ENCODE measurements at places on chromosomes 6 and 20.
A peak's percentile ranks its signal among the peaks of the same experiment; 100 is the strongest.

DNA sequence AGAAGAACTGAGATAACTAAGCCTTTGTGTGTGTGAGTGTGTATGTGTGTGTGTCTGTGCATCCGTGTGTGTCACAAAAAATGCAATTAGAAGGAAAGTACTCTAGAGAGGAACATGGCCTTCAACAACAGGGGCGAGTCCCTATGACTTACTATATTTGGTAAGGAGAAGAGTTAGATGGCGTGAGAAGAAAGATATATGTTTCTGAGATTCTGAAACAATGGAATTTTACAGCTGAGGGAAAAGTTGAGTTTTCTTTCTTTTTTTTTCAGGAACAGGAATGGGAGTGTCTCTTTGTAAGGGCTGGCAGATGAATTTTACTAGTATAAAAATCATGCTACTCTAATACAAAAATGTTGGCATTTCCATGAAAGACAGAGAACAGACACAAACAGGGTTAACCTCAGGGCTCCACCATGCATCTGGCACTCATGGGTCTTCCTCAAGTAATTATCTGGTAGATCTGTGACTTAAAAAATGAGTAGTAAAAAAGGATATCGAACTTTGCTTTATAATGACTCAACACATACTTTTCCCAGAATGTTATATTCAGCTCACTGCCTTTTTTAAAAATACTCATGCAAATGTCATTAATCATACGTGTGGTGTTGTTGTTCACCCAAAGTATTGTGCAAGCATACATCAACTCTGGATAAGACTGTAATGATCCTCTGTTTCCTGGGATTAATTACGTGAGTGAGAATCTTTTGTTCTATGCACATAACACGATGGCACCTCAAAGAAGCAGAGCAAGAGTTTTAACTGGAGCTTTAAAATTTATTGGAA lies 12.8 kb upstream of the SASH1 start:
- no peak for DNase-seq

GRCh38 chr20:41848180-41848579 lies 230.0 kb upstream of the CHD6 start:
- DNase-seq = no peak

DNA sequence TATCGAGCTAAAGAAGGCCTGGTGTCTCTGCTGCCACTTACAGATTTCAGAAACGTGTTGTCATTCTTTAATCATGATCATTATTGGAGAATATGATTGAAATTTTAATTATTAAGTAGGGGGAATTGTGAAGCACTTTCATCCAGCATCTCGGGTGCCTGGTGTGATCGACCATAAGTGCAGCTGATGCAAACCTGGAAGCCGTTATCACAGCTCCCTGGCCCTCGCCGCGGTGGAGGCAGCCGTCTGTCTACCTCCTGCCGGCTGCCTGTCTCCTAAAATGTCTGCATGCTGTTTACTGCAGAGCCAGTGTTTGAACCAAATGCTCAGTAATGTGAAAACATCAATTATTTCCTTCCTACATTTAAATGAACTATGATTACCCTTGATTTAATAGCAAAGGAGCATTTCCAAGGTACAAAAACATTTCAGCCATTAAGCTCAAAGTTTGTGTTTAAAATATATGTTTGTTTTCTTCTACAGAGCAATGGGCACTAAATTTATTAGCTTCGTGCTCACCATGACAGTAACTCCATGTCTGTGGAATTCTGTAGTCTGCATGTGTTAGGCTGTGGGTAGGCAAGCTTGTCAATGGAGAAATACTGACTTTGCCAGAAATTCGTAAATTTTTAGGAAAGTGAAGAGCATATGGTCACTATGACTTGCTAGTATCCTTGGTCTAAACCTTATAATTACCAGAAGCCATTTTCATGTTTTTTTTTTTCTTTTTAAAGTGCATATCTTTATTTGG lies 184.5 kb upstream of the AGPAT4 start:
- DNase-seq = no peak

DNA sequence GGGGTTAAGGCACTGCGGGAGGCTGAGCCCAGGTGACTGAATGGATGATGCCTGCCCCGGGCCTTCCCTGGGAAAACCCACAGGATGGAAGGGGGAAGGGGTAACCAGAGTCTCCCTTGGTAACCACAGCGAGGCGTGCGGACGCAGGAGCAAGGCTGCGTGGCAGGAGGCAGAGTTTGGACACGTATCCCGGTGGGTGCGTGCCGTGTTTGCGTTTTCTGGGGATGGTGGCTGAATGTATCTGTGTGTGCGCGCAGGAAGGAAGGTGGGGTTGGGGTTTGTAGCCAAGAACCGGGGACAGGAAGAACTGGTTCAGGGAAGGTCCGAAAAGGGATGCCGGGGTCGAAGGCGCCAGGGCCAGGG lies 1.8 kb downstream of the MDGA1 start:
- no peak for DNase-seq

GRCh38 chr6:69790629-69791028 lies 6.2 kb downstream of the LMBRD1 start:
- DNase-seq = no peak

GRCh38 chr6:44672841-44673240 lies 285.3 kb downstream of the CDC5L start:
- DNase-seq = no peak

DNA sequence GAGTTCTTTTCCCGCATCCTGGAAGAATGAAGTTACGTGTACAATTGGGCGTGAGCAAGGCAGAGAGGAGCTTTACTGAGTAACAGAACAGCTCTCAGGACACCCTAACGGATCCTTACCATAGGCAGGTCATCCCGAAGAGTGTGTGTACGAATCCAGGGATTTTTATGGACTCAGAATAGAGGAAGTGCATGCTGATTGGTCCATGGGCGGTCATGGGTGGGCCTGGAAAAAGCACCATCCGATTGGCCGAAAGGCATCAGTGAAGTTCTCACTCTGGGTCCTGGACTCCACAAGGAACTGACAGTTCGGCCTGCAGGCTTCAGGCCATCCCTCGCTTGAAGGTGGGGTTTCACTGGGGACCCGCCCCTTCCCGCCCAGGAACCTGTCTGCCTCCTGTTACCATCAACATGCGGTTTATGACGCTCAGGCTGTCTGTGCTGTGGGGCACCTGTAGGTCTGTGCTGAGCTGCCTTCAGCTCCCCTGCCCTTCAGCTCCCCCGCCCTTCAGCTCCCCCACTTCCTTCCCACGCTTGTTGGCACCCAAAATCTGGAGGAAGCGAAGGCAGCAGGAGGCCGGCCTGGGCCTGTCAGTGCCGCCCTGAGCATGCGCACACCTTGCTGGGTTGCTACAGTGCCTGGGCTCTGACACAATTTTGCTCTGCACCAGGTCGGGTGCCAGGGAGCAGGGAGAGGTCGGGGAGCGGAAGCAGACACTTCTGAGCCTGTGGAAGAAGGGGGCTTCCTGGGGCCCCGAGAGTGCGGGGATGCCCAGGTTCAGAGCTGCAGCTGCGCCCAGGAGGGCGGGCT lies 57.9 kb upstream of the MANEA start:
- DNase-seq = no peak

GRCh38 chr6:139013185-139013800 lies 15.3 kb upstream of the ABRACL start:
- DNase-seq = no peak

DNA sequence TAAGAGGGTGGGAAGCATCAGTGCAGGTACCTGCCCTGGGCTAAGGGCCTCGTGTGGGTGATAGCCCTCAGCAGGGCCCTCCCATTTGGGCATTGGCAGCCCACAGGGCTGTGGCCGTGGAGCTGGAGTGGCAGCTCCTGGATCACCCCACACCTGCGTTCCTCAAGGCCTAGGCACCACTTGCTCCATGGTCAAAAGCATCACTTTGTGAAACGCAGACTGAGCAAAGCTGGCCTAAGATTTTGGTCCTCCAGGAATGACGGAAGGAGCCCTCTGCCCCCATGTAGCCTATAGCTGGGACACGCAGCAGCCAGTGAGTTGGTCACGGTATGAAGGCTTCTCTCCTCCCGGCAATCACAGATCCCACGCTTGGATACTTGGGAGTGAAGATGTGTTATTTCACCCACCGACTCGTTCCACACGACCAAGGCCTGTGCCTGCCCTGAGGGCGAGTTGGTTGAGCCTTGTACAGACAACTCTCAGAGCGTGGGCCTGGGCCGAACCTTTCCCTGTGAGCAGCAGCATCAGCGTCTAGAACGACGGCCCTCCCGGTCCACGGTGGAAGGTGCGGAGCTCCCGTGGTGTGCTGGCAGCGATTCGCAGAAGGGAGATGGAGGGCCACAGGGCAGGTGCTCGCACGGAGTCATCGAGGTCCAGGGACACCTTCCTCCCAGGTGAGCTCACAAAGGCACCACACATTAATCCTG lies 39.7 kb downstream of the THBS2 start:
- no peak for DNase-seq

GRCh38 chr6:12068899-12069557 lies 56.9 kb downstream of the HIVEP1 start:
- DNase-seq = no peak

- DNase-seq = no peak
Observed at GRCh38 chr6:146028252-146028795, 538 bp upstream of the GRM1 start.

DNA sequence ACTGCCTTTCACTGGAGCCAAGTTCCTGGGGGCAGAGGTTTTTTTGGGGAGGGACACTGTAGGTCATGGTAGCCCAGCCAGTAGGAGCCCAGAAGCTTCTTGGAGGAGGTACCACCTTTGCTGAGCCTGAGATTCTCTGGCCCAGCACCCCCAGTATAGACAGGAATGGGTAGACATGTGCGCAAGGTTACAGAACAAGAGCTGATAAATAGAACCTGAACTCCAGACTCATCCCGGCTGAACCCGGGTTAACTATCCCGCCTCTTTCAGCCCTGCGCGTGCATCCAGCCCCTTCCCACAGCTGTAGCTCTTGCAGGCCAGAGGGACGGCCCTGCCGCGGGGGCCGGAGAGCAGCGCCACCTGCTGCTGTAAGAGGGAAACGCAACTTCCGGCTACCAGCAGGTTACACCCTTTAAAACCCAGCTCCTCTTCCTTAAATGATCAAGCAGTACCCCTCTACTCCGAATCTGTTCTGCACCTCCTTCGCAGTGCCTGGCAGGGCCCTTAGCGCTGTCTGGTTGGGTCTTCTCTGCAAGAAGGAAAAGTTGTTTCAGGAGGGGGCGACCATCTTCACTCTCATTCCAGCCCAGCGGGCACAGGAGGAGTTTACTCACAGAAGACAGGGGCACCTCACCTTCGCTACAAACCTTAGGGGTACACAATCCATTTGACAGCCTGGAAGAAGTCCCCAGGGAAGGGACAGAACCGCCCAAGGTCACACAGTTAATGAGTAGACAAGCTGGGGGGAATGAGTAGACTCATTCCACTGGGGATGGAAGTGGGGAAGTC lies 7.5 kb downstream of the SRXN1 start:
- DNase-seq = no peak

DNA sequence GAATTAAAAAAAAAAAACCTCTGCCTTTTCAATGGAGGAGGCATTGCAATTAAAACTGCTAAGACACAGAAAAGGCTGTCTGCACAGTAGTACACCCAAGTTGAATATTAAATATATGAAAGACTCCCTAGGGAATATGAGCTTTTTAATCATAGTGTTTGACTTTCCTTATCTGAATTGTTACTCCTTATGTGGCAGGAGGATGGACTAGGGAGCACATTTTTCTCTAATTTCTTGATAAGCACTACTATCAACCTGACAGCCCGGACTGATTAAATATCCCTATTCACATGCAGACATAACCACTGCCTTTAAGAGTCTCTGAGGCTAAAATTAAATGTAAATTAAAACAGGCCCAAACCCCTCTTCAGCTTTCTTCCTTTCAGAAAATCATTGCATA lies 428.6 kb upstream of the GJE1 start:
- no peak for DNase-seq

GRCh38 chr6:4894049-4894448 lies 109.8 kb downstream of the RPP40 start:
- DNase-seq = no peak

- no peak for DNase-seq
Observed at GRCh38 chr6:108845145-108845544, 3.1 kb upstream of the ARMC2 start.

- no peak for DNase-seq
Observed at GRCh38 chr6:3566812-3567211, 110.0 kb upstream of the SLC22A23 start.

- no peak for DNase-seq
Observed at GRCh38 chr6:138514860-138515540, 15.7 kb upstream of the NHSL1 start.

- DNase-seq = no peak
Observed at GRCh38 chr6:136873748-136874147, 48.4 kb upstream of the SLC35D3 start.

DNA sequence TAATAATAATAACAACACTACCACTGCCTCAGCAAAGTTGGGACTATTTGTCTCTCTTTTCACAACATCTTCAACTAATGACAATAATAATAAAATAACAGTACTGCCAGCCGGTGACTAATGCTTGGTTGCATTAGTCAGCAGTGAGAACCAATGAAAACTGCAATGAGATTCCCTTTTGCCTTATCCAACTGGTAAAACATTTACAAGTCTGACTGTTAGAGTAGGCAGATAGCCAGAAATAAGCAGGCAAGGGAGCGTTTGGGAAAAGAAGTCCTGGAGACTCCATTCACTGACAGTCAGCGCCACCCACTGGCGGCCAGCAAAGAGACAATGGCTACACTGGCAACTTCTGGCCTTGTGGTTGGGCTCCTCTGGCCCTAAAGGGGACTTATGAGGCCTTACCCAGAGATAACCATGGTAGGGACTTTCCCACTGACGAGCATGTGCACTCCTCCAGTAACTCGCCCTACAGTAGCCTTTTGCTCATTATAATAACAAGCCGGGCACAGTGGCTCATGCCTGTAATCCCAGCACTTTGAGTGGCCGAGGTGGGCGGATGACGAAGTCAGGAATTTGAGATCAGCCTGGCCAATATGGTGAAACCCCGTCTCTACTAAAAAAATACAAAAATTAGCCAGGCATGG lies 3.4 kb upstream of the NSFL1C start:
- DNase-seq = peak; percentile 42

- DNase-seq = no peak
Observed at GRCh38 chr6:91538622-91539021, 951.8 kb upstream of the MAP3K7 start.

DNA sequence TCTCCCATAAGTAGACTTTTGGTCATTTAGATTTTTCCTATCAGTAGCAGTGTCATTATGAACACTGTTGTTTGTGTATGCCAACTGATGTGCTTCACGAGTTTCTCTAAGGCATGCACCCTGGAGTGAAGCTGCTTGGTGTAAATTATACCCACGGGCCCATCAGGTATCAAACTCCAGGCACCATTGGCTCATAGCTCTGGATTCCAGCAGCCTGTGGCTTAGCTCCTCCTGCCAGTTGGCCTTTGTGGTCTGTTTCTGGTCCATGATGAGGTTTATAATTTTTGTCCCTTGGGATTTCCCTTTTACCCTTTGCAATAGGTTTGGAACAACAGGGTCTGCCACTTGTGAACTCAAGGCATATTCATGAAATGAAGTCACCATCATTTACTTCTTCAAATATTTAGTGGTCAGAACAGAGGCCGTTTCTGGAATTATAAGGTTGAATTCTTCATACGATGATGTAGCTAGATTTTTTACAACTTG lies 350.5 kb downstream of the PRL start:
- no peak for DNase-seq

DNA sequence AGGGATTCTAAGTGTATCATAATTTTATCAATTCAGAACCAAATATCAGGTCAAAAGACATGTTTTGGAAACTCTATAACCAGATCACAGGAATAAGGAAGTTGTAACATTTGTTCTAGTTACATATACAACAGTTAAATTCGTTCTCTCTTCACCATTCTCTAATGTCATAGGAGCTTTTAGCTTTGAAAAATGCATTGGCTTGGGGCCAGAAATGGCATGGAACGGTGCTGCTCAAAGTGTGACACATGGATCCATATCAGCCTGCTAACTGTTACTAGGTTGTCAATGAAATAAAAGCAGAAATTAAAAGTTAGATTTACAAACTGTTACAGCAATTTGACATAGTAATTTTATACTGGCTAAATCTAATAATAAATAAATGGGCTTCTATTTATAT lies 120.3 kb downstream of the LCA5 start:
- no peak for DNase-seq
